ENCODE measurements at places on chromosomes 7 and 10. TPM values are rescaled to one million over a fixed set of nuclear protein-coding genes. Genes with fewer than 3 reads are reported as not detected.

DNA sequence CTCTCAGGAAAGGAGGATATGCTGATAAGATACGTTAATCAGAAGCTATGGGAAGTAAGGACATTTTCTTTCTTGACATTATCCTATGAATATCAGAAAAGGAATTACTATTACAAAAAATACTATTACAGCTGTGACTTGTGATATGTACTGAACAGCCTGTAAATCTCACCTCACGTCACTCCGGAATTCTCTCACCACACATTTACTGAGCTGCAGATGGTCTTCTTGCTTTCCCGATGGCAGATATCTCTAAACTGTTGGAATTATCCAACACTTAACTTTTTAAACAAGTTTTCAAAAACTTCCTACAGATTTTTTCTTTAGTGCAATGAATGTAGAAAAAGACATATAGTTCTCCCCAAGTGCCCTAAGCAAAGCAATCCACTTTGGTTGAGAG lies 313.4 kb downstream of the GPR37 start:
- DNase-seq: peak; percentile 36
- H3K27ac ChIP-seq: no peak overlapping the region
- H3K36me3 ChIP-seq: no peaks in the 10 kb centered on the region
- H3K4me1 ChIP-seq: no peaks in the 10 kb centered on the region

- H3K27ac ChIP-seq: no peak overlapping the region
- H3K36me3 ChIP-seq: no peaks in the 10 kb centered on the region
These were observed 35.2 kb upstream of the GDF10 start for GRCh38 chr10:47264797-47265281.

HMX3 gene
- not detected for total RNA-seq

GRCh38 chr7:6056616-6057015 lies 25.4 kb downstream of the ANKRD61 start:
- no peak for DNase-seq
- H3K4me1 ChIP-seq: peaks cover 24% of the 10 kb centered on the region
- no peak overlapping the region for H3K27ac ChIP-seq

GRCh38 chr7:147400925-147401324 lies 1189.6 kb upstream of the C7orf33 start:
- no peak overlapping the region for H3K27ac ChIP-seq
- no peaks in the 10 kb centered on the region for H3K4me1 ChIP-seq
- no peaks in the 10 kb centered on the region for H3K36me3 ChIP-seq
- H3K27me3 ChIP-seq: no peaks in the 10 kb centered on the region

DNA sequence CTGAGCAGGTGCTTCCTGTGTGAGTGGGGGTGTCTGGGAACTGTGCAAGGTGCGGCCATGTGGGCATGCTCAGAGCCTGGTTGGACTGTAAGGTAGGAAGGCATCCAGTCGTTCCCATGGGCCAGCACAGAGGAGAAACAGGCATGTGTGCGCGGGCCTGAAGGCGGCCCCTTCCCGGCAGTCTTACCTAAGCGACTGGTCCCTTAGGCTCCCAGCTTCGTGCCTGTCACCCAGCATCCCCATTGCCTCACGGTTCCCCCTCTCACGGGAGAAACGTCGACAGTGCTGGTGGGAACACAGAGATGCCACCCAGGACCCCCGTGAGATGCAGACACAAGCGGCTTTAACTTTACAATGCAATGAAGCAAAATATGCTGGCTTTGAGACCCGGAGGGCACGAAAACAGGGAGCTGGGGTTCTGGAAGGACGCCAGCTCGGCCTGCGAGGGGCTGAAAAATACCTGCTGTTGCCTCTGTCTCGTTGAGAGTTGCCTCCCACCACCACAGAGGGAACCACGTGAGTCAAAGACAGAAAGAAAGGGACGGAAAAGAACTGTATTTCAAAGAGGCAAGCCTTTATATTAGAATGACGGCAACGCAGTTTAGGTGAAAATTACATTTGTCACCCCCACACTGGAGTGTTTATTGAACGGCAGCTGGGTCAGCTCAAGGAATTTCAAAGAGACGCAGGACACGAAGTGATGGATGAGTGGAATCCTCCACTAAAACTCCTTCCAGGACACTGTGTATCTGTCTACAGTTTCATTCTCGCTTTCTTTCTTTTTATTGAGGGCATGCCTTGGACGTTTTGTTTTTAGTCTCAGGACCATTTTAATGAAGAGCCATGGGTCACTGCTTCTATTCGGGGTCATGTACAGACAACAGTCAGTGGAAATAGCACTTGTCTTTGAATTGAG lies 128.4 kb downstream of the DNAJB6 start:
- no peak overlapping the region for H3K4me3 ChIP-seq
- no peaks in the 10 kb centered on the region for H3K4me1 ChIP-seq
- H3K27me3 ChIP-seq: peaks cover 5% of the 10 kb centered on the region
- H3K27ac ChIP-seq: no peak overlapping the region
- no peaks in the 10 kb centered on the region for H3K36me3 ChIP-seq

GRCh38 chr10:31490858-31491504 lies 172.0 kb downstream of the ZEB1 start:
- H3K36me3 ChIP-seq: no peaks in the 10 kb centered on the region
- H3K4me1 ChIP-seq: no peaks in the 10 kb centered on the region
- H3K27ac ChIP-seq: no peak overlapping the region
- peak; percentile 18 for DNase-seq
- H3K27me3 ChIP-seq: no peaks in the 10 kb centered on the region
- no peak overlapping the region for H3K4me3 ChIP-seq

- no peak for DNase-seq
- no peak overlapping the region for H3K4me3 ChIP-seq
- H3K4me1 ChIP-seq: peaks cover 13% of the 10 kb centered on the region
- H3K27ac ChIP-seq: no peak overlapping the region
- no peaks in the 10 kb centered on the region for H3K27me3 ChIP-seq
These were observed 113.7 kb upstream of the DIP2C start for GRCh38 chr10:803041-803741.

DNA sequence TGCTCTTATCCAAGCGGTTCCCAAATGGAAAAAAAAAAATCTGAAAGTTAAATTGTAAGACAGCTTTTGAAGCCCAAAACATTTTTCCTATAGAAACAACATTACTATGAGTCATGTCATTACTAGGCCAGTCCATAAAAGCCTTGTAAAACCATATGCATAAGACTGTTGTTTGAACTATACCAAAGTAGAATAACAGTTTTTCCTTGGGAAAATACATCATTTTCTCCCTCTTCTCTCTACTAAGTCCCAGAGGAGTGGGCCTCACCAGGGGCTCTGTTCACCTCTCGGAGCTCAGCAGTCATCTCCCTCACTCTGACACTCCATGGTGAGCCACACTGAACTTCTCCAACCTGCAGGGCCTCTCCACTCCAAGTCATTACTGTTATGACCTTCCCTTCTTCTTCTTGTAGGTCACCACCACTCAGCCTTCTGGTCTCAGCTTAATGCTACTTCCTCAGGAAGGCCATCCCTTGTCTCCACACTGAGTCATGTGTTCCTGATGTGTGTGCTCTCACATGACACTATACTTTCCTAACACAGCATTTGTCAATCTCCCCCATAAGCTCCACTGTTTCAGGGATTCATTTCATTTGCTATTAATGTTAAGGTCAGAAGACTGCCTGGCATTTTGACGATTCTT lies 32.5 kb downstream of the ZNF438 start:
- H3K27ac ChIP-seq: peak overlapping the region; percentile 90
- H3K4me1 ChIP-seq: no peaks in the 10 kb centered on the region
- DNase-seq: no peak
- H3K4me3 ChIP-seq: no peak overlapping the region

DNA sequence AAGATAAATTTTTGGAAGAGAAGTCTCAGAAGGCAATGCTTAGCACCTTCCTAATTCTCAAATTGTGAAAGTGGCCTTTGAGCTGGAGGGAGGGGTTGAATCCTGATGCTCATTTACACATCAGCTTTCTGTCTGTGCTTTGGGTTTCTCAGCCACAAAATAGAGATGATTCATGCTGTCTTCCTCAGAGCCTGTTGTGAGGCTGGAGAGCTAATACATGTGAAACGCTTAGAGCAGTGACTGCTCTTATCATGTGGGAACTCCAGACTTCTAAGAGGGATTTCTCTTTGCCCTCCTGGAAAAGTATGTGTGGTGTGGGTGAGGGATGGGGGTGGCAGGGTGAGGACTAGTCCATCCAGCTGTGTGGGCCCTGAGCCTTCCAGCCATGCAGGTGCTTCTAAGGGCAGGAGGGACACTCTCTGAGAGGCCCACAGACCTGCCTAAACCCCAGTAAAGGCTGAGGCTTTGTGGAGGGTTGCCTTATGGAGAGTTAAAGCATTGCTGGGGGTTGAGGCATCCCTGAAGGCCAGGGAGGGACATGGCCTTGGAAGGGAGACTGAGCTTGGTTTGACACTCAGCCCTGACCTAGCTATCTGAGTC lies 4.8 kb upstream of the EVX1 start:
- peaks cover 28% of the 10 kb centered on the region for H3K4me1 ChIP-seq
- H3K27ac ChIP-seq: no peak overlapping the region
- H3K36me3 ChIP-seq: no peaks in the 10 kb centered on the region
- peaks cover 100% of the 10 kb centered on the region for H3K27me3 ChIP-seq
- DNase-seq: no peak

DNA sequence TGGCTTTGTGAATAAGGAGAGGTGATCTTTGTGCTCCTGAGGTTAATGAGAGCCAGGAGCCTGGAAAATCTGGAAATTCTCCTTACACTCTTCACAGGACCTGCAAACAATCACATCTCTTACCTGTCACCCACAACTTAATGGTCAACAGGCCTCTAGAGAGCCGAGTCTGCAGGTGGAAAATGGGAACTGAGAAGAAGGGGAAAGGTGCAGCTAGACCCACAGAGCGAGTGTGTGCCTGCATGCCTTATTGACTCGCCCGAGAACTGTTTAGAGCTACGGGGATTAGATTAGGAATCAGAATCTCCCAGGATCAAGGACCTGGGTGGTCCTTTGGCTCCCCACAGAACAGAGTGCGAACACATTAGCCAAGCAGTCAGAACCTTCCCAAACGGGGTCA lies 329.6 kb downstream of the PTEN start:
- H3K27ac ChIP-seq: no peak overlapping the region
- H3K4me3 ChIP-seq: no peak overlapping the region
- DNase-seq: no peak
- no peaks in the 10 kb centered on the region for H3K4me1 ChIP-seq
- H3K36me3 ChIP-seq: no peaks in the 10 kb centered on the region

NKX1-2 gene
- not detected for total RNA-seq

AGR2 gene
- 376 TPM for total RNA-seq

- DNase-seq: no peak
- no peak overlapping the region for H3K4me3 ChIP-seq
- peaks cover 6% of the 10 kb centered on the region for H3K4me1 ChIP-seq
- H3K27me3 ChIP-seq: no peaks in the 10 kb centered on the region
These were observed 6.4 kb upstream of the GOLGA7B start for GRCh38 chr10:97843281-97843671.

- no peaks in the 10 kb centered on the region for H3K36me3 ChIP-seq
- no peak overlapping the region for H3K27ac ChIP-seq
- no peaks in the 10 kb centered on the region for H3K27me3 ChIP-seq
- no peak for DNase-seq
- H3K4me3 ChIP-seq: no peak overlapping the region
- peaks cover 11% of the 10 kb centered on the region for H3K4me1 ChIP-seq
These were observed 48.0 kb downstream of the BRAF start for GRCh38 chr7:140876519-140877248.

DNA sequence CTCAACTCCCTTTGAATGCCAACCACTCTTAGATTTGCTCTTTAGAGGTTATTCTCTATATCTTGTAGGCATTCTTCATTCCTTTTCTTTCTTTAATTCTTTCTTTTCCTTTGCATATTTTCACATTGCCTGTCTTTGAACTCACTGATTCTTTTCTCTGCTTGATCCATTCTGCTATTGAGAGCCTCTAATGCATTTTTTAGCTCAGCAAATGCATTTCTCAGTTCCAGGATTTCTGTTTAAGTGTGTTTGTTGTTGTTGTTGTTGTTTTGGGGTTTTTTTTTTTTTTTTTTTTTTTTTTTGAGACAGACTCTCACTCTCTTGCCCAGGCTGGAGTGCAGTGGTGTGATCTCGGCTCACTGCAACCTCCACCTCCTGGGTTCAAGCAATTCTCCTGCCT lies 71.6 kb downstream of the FBXL13 start:
- no peak overlapping the region for H3K4me3 ChIP-seq
- no peak overlapping the region for H3K27ac ChIP-seq
- DNase-seq: no peak

DNAJC12 gene
- 2.4 TPM for total RNA-seq

GRCh38 chr10:4934391-4934987 lies 28.7 kb upstream of the AKR1C1 start:
- no peak overlapping the region for H3K27ac ChIP-seq
- no peaks in the 10 kb centered on the region for H3K36me3 ChIP-seq
- no peaks in the 10 kb centered on the region for H3K27me3 ChIP-seq
- no peak for DNase-seq
- no peak overlapping the region for H3K4me3 ChIP-seq
- H3K4me1 ChIP-seq: no peaks in the 10 kb centered on the region

Measured in left lung (tissue), 14 donors.